ENCODE measurements at places on chromosomes 2 and 18.

GRCh38 chr2:214410918-214411554, at the start of gene VWC2L:
Gene VWC2L, plus strand, starts transcription at chr2:214411054. Its CDS starts 3,140 bp downstream, at chr2:214414194.
- DNase-seq = no peak

DNA sequence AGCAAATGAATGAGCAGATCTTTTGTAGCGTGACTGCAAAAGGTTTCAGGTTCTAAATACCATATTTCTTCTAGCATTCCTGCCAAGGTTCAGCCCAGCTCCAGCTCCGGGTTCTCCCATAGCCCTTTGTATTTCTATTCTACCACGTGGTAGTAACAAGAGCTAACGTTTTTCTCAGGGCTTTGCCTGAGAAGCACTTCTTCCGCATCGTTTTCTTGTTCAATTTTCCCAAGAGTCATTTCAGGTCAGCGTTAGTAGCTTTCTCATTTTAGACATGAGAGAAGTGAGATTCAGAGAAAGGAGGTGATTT, 120.1 kb upstream of the MYCN start:
- DNase-seq = no peak

DNA sequence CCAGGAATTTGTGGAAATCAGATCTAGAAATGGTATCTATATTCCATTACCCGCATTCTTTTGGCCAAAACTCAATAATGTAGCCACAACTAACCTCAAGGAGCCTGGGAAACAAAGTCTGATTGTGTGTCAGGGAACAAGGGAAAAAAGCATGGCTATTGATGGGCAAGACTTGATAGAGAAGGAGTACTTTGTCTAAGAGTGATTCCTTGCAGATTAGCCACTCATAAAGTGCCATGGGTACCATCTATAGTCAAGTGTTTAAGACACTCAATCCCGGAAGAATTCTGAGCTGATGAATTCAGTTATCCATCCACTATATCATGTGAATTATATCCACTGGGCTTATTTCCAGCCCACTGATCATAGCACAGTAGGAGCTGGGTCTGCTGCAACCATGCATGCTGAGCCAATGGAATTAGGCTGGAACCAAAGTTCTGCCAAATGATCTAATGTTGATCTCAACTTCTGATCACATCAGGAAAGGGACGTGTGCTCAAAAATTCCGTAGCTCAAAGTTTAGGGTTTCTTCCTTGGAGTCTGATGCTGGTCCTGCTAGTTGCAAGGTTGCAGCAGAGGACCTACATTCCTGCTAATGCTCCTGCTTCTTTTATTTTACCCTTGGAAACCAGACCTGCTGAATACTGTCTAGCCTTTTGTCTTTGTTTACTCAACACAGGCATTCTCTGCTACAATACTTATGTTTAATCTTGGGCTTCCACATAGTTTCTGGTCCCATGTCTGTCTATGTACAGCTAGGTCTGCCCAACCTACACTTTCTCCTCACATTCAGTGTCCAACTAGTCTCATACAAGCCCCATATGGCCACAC, 629.7 kb downstream of the IRS1 start:
- no peak for DNase-seq

DNA sequence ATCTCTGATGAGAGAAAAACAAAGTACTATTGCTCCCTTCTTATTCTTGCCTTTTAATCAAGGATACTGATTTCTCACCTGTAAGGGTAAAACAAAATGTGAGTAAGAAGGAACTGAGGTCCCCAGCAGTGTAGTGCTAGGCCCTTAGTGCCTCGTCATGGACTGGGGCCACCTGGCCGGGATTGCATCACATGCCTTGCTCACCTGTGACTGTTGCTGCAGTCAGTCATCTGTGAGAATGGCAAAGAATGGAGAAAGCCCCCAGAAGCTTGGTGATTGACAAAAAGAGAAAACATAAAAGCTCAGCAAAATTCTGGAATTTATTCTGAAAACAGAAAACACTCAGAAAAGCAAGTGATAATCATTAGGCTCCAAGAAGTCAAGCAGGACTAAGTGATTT, 63.4 kb downstream of the SPATS2L start:
- no peak for DNase-seq

DNA sequence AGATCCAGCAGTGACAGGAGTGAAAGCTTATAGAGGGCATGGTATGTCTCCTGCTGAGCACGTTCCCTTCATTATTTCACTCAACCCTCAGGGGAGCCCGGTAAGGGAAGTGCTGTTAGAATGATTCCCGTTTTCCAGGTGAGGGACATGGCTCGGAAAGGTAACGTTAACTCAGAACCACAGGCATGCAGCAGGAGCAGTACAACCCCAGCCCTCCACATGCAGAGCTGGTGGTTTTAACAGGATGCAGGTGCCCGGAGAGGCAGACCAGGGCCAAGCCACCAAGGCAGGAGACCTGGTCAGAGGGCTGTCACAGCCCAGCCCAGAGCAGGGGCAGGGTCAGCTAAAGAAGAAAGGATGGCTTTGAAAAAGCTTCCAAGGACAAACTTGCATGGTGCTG, 268.5 kb downstream of the SH3BP4 start:
- DNase-seq = no peak

- DNase-seq = no peak
Observed at GRCh38 chr2:155308367-155309009, 610.0 kb downstream of the KCNJ3 start.

- no peak for DNase-seq
Observed at GRCh38 chr18:74831571-74832250, 234.0 kb downstream of the ZNF407 start.

DNA sequence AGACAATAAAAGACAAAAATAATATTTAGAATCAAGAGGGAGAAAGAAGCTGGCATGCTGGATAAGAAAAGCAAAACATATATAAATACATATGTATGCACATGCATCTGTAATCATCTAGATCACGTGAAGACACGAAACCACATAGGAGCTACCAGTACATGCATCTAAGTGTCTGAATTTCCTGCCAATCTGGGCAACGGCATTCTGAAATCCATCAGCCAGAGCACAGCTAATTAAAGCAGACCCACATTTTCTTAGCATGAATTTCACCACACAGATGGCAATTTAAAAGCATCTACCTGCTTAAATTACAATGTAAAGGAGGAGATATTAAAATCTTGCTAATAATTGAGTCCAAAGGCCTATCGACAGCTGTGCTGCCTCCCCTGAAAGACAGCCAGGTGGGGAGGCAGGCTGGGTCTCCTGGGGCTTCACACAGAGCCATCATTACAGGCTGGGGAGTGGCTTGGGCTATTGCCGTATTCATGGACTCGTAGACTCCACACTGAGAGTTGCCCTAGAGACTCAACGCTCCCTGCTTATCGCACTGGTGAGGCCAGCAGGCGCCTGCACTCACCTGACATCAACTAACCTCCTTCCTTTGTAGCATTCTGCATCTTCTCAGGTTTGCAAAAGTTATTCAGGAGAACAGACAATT, 272.5 kb upstream of the PXDN start:
- no peak for DNase-seq
